NCI-H2081 (cell line): ENCODE measurements at places on chromosomes 16 and 17.

DNA sequence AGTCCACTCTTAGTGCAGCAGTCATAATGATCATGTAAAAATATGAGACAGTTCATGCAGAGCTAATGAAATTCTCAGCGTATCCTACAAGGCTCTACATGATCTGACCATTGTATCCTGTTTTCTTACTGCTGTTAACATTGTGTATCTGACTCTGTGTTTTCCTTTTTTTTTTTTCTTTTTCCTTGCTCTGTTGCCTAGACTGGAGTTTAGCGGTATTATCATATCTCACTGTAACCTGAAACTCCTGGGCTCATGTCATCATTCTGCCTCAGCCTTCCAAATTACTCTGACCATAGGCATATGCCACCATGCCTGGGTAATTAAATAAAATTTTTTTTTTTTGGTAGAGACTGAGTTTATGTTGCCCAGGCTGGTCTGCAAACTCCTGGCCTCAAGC, 12.1 kb downstream of the DUS2 start:
- DNase-seq: no peak

DNA sequence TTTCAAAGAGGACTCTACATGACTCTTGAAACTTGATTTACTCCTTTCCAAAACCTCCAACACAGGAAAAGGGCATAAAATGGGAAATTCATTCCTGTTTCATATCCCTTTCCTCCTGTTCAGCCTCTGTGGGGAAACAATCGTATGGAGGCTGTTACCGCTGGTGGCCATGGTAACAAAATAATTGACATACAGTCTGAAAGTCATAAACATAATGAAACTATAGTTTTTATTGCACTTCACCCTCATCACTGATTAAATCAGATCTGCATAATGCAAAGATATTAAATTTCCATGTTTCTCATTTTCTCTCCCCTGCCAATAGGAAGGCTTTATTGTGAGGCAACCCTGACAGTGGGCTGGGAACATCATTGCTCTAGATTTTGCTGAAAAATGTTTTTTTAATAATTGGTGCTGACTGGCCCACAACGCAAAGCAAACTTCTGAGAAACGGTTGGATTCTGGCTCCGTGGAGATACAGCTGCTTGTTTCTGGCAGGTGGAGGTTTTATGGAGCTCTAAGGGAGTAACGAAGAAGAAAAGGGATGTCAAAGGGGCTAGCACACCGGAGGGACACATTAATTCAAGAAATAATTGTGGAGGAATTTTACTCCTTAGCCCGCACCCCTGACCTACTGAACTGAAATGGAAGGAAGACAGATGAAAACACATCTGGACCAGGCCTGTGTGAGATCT, 154.2 kb upstream of the SHISA6 start:
- no peak for DNase-seq

DNA sequence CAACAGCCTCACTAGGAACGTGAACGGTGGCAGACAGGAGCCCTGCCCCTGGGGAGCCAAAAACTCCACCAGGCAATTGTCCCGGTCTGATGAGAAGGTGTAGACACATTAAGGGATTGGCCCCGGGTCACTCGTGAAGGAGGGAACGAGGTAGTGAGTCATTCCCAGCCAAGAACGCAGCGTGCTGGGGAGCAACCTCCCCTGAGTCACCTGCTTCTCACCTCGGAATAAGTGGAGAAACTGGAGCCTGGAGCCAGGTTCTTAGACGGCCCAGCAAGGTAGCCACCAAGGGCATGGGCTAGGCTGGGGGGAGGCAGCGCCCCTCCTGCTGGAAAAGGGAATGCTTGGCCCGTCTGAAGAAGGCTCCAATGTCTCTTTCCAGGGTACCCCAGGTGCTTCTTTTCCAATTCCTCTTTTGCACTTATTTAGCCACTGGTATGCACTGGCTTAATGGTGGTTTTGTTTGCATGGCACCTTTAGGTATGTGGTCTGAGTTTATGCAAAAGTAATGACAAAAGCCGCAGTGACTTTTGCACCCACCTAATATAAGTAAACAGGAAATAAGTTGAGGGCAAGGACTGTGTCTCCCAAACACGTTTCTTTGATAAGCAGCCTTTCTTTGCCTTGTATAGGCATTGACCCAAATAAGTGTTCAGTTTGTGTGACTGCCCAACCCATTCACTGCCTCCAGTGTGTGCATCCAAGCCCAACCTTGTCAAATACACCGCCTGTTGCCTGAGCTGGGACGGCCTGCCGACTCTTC, 1.8 kb upstream of the HELZ start:
- no peak for DNase-seq

DNA sequence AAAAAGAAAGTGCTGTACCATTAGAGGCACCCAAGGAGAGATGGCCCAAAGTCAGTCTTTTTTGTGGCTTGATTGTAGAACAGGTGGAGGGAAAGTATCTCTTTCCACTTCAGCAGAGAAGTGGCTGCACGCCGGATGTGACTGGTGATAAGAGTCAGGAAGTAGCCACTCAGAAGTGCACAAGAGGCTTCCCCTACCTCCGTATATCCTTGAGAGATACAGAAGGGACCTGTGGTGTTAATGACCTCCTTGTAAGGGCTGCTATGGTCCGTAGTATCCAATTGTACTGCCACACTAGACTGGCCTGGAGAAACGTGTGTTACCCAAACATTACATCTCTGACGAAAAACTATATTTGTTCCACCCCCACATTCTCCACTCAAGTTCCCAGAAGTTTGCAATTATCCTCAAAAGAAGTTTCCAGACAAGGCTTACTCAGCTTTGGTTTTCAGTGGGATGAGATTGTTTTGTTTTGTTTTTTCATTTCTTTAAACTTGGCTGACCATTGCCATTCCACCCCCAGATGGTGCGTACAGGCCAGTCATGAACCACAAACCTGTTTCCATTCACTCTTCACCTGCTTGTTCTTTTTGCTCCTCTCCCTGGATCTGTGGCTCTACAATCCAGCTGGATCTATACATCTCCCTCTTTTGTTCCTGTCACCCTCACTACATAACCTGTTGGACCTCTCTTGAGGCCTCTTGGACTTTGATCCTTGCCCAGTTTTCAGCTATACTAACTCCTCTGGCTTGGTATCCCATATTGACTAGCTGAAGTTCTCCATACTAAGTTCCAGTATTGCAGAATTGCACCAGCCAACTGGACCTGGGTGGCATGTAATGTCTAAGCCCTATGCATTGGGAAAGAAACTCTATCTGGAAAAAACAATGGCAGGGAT, 20.7 kb upstream of the MED13 start:
- DNase-seq: no peak

GRCh38 chr16:70586731-70587130, 59.6 kb upstream of the IL34 start:
- no peak for DNase-seq

- DNase-seq: no peak
Measured at GRCh38 chr16:72974142-72974769, 73.7 kb downstream of the ZFHX3 start.

DNA sequence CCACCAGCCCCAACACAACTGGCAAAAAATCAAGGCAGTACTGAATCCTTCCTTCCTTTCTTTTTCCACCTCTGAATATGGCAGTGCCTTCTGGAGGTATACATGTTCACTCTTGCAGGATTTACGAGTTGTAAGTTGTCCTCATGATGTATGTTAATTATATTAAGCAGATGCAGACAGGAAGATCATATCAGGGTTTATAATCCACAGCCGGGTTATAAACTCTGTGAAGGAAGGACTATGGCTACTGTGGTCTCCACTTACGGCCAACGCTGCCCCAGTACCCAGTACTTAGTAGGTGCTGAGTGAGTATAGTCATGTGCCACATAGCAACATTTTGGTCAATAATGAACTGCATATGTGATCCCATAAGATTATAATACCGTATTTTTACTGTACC, 19.6 kb upstream of the IRX5 start:
- no peak for DNase-seq

GRCh38 chr16:12866981-12867551, 34.3 kb upstream of the SHISA9 start:
- no peak for DNase-seq
